ENCODE measurements at places on chromosomes 7 and 10.

DNA sequence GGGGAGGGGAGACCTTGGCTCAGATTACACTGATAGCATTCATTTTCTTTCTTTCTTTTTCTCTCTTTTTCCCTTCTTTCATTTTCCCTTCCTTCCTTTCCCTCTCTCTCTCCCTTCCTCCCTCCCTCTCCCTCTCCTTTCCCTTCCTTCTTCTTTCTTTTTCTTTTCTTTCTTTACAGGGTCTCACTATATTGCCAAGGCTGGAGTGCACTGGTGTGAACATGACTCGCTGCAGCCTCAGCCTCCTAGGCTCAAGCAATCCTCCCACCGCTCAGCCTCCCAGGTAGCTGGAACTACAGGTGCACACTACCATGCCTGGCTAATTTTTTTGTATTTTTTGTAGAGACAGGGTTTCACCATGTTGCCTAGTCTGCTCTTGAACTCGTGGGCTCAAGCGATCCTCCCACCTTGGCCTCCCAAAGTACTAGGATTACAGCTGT is 73.0 kb upstream of the MKRN1 start:
- no peak for DNase-seq

DNA sequence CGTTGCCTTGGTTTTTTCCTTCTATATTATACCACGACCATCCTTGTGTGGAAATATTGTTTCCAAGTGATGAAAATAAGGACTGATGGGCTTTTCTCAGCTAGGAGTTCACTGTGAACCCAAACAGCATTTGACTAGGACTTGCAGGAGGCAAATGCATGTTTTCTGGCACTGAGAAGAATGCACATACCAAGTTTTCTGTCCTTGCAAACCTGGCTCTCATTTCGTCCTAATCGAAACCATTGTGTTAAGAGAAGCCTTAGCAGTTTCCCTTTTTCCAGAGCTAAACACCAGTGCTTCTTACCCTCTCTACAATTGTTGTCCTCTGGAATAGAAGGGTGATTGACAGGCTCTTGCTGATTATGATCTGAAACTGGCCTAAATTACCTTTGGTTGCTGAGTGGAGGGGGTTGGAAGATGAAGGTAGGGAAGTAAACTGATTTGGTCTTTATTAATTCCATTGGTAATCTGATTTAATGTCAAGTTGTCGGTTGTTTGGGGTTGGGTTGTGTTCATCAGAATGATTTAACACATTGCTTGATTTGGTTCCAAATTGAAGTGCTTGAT is 33.1 kb upstream of the ELMO1 start:
- no peak for DNase-seq

DNA sequence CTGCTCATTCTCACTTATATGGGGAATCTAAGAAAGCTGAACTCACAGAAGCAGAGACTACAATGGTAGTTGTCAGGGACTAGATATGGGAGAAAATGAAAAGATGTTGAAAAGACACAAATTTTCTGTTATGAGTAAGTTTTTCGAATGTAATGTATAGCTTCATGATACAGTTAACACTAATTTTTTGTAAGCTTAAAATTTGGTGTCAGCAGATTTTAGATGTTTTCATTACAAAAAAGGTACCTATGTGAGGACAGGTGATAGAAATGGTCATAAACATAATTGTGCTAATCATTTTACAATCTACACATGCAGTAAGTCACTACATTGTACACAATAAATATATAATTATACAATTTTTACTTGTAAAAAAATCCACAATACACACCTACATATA is 286.6 kb downstream of the ZNF33B start:
- no peak for DNase-seq

DNA sequence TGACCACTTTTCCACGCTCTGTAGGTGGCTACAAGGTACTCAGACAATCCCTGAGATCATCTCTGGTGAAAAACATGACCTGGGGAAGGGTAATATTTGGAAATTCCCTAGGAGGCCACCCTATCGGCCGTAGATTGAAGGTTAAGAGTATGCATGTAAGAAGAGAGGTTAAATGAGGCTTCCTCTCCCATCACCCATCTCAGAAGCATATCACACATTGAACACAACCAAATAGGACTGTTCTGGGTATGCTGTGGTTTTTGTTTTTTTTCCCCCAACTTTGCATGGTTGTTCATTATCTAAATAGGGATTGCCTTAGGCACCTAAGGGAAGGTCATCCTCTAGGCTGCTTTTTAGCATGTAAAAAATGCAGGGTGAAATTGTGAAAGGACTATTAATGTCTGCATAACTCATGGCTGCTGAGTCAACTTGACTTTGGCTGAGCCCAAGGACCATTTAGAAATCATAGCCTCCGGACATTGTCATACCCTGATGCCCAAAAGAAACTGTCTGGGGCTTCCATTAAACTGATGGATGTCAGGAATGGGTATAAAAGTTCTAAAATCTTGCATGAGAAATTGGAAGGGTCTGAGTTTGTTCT is 24.7 kb upstream of the ST8SIA6 start:
- DNase-seq, result peak; percentile 42

- DNase-seq, result peak; percentile 37
Measured at GRCh38 chr10:124875596-124875995, 66.3 kb upstream of the ZRANB1 start.

- DNase-seq, result peak; percentile 3
Measured at GRCh38 chr10:28800144-28800543, 122.8 kb downstream of the BAMBI start.
